ENCODE measurements at places on chromosomes 13 and 19. TPM values are rescaled to one million over a fixed set of nuclear protein-coding genes. Genes with fewer than 3 reads are reported as not detected.

DAPK3 gene
- 61.7 TPM for total RNA-seq

ZNF528 gene
- 8.1 TPM for total RNA-seq

ZNF134 gene
- 48.2 TPM for total RNA-seq

LYPD3 gene
- 1.1 TPM for total RNA-seq

ZNF700 gene
- total RNA-seq, result 4.3 TPM

KLF2 gene
- 219 TPM for total RNA-seq

CBLC gene
- total RNA-seq, result 0.54 TPM

CEACAM21 gene
- total RNA-seq, result 11.3 TPM

TMEM150B gene
- total RNA-seq, result 5.4 TPM

ZNF577 gene
- 8.6 TPM for total RNA-seq

SEMA6B gene
- total RNA-seq, result 0.27 TPM

MEIOSIN gene
- total RNA-seq, result not detected

FBXO27 gene
- total RNA-seq, result 0.27 TPM

OCEL1 gene
- total RNA-seq, result 2.4 TPM

ZNF543 gene
- total RNA-seq, result 11.8 TPM

GSX1 gene
- total RNA-seq, result not detected

SYNGR4 gene
- total RNA-seq, result not detected

LSM14A gene
- 134 TPM for total RNA-seq

SMIM24 gene
- total RNA-seq, result 75.7 TPM

NLRP9 gene
- not detected for total RNA-seq

ZNF177 gene
- 0.81 TPM for total RNA-seq

DHX34 gene
- total RNA-seq, result 18.0 TPM

ATP4A gene
- total RNA-seq, result not detected

WASF3 gene
- 0.81 TPM for total RNA-seq

ENOX1 gene
- 0.54 TPM for total RNA-seq

ONECUT3 gene
- not detected for total RNA-seq

GZMM gene
- 0.27 TPM for total RNA-seq

PINLYP gene
- 5.4 TPM for total RNA-seq

Measured in hematopoietic multipotent progenitor cell (in vitro differentiated cells).